ENCODE measurements at places on chromosomes 7 and 10.

DNA sequence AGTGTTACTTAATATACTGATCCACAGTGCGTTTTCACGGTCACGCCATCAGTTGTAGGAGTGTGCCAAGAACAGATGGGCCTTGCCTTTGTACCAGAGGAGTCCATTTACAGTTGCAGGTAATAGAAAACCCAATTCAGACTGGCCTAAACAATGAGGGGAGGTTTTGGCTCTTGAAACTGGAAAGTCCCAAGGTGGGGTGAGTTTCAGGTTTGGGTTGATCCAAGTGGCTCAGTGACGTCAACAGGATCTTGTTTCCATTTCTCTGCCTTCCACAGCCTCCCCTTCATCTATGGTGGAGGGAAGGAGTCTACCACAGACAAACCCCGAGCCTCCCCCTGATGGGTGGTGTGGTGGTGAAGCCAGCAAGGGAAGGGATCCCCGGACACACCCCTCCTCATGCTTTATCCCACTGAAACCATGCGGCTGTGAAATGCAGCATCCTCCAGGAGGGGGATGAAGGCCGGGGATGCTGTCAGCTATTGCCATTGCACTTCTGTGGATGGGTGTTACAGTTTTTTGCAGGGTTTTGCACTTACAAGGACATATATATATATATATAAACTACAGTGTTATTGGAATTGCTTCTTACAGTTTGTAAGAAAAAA, 14.8 kb upstream of the SH2D4B start:
- peaks cover 25% of the 10 kb centered on the region for H3K36me3 ChIP-seq
- H3K4me3 ChIP-seq: no peak overlapping the region
- peak overlapping the region; percentile 36 for H3K27ac ChIP-seq
- no peaks in the 10 kb centered on the region for H3K27me3 ChIP-seq

GRCh38 chr10:89086801-89087521, 96.4 kb downstream of the FAS start:
- H3K27ac ChIP-seq: no peak overlapping the region
- H3K27me3 ChIP-seq: peaks cover 4% of the 10 kb centered on the region
- no peaks in the 10 kb centered on the region for H3K36me3 ChIP-seq
- no peak overlapping the region for H3K4me3 ChIP-seq

GRCh38 chr7:1368184-1368681, 91.0 kb downstream of the MICALL2 start:
- H3K36me3 ChIP-seq: no peaks in the 10 kb centered on the region
- peak; percentile 68 for DNase-seq

DNA sequence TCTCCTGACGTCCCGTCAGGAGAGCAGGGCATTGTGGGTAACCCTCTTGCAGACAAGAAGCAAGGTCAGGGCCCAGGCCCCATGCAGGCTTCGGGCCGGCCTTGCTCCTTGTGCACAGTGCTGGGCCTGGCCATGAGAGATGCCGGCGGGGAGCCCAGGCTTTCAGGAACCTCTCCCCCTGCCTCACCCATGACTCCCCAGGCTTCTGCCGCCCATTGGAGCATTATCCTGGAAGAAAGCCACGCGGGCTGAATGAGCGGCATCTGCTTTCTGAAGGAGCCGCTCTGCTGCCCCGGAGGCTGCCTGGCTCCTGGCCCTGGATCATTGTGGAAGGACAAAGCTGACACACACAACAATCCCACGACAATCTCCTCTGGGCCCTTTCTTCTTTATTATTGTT, 233.5 kb downstream of the TCF7L2 start:
- peaks cover 11% of the 10 kb centered on the region for H3K27me3 ChIP-seq
- no peaks in the 10 kb centered on the region for H3K36me3 ChIP-seq
- DNase-seq: no peak
- no peak overlapping the region for H3K27ac ChIP-seq

DNA sequence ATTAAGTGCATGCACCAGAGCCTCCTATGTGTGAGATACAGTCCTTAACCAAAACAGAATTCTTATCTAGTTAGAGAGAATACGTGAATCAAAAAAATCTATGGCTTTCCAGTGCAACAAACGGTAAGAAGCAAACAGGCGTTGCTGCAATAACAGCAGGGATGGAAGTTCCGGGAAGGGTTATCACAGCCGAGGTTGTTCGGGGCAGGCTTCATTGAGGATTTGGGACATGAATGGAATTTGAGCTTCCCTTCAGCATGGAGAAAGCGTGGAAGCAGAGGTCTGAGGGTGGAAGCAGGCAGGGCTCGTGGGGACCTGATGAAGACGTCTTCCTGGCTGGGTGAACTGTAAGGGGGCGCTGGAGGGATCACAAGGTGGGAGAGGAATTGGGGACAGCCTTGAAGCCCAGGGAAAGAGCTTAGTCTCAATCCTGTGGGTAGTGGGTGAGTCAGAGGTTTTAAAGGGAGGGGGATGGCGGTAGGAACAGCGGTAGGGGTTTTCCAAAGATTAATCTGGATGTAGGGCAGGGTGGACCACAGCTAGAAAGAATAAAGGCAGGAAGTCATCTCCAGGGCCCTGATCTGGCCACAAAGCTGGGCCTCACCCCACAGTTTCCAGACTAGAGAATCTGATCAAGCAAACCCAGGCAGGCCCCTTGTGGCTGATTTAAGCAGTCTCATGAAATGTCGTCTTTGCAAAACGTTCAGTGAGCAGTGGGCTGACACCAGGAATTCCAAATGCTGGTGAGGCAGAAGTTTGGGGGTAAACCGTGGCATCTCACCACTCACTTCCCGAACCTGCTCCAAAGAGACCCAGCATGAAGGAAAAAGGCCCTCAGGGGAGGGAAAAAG, 65.1 kb downstream of the CALML3 start:
- no peak overlapping the region for H3K4me3 ChIP-seq
- peaks cover 92% of the 10 kb centered on the region for H3K4me1 ChIP-seq
- H3K27me3 ChIP-seq: peaks cover 7% of the 10 kb centered on the region

- H3K27me3 ChIP-seq: peaks cover 3% of the 10 kb centered on the region
- no peak overlapping the region for H3K27ac ChIP-seq
- H3K4me1 ChIP-seq: peaks cover 42% of the 10 kb centered on the region
- no peaks in the 10 kb centered on the region for H3K36me3 ChIP-seq
Measured at GRCh38 chr7:151681726-151682125, 162.0 kb upstream of the RHEB start.

Measured in nephron progenitor cell (in vitro differentiated cells).